ENCODE measurements at places on chromosomes 1 and 21.

- DNase-seq = no peak
Observed at GRCh38 chr1:15736892-15737261, 819 bp downstream of the SLC25A34 start.

DNA sequence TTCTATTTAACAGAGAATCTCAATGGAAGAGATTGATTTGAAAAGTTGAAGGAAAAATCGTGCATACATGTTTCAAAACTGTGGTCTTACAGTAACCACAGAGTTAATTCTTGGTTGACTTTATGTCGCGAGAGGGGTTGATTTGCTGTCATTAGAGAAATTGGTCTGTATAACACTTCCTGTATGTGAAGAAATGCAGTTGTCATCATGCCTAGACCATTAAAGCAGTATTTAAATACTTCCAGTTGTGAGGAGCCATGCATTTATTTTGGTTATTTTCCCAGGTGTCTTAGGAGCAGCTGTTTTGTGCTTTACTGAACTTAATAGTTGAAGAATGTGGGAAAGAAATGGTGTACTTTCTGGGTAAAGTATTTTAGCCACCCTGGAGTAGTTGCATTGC is 76.2 kb downstream of the NFIA start:
- DNase-seq = no peak

DNA sequence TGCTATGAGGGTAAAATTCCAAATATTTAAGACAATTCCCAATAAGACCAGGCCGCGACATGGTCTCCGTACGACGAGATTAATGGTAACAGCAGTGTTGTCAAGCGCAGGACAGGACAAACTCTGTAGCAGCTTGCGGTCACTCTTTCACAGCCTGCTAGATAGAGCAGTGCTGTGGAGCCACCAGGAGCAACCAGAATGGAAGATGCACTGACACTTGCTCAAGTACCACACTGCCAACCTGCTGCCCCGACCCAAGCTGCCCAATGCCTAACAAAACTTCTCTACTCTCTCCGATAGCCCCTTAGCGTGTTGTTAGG is 636 bp downstream of the WARS2 start:
- DNase-seq = no peak

DNA sequence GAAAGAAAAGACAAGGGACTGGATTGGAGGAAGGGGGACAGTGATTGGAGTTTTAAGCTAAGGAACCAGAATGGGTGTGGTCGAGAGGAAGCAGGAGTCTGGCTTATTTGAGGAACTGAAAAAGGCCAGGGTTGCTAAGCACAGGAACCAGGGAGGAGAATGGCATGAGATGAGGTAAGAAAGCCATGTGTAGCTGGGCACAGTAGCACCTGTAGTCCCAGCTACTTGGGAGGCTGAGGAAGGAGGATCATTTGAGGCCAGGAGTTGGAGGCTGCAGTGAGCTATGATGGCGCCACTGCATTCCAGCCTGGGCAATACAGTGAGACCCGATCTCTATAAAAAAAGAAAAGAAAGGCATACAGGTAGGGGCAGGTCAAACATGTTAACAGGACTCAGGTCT is 8.1 kb upstream of the KHDRBS1 start:
- no peak for DNase-seq
